ENCODE measurements at places on chromosomes 11 and 22.

GRCh38 chr22:29253561-29254285 lies 14.1 kb downstream of the RHBDD3 start:
- no peak for DNase-seq

DNA sequence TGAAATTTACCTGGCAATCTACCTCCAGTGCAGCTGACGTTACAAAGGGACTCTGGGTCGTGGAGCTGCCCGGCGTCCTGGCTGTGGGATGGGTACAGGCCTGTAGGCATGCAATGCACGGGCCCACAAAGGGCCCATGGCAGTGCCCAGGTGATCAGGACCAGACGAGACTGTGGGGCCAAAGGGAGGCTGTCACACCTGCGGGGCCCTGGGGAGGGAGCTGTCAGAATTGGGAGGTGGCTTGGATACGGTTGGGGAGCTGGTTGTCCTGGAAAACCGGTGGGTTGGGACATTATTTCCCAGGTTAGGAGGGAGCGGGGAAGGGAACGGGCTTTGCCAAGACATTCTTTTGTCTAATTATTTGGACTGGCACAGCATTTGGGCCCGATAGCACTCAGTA lies 958.5 kb downstream of the BRD1 start:
- DNase-seq = no peak

DNA sequence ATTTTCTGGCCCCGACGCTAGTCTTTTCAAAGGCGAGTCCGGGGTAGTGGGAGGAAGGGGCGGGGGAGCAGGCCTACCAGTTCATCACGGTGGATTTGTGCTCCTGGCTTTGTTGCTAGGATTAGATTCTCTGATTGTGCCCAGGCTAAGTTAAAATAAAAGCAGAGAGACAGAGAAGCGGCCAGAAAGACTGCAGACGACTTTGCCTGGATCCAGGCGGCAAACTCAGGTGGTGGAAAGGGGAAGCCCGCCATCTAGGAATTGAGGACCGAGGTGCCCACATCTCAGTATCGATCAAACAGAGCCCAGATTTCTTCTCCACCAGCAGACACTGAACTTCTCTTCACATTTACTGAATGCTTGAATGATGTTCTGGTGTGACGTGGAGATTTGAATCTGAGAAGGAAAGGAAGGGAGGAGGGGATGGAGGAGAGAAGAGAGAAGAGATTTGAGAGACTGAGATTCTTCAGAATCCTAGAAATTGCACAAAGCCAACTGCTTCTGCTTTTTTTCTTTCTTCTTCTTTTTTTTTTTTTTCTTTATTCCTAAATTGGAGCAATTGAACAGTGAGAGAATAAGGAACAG lies 2.7 kb downstream of the FAT3 start:
- DNase-seq = peak; percentile 26

DNA sequence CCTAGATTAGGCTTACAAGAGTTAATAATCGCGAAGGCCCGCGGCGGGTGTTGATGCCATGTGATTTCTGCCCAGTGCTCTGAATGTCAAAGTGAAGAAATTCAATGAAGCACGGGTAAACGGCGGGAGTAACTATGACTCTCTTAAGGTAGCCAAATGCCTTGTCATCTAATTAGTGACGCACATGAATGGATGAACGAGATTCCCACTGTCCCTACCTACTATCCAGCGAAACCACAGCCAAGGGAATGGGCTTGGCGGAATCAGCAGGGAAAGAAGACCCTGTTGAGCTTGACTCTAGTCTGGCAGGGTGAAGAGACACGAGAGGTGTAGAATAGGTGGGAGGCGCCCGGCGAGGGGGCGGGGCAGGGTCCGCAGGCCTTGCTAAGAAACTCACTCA lies 65.5 kb downstream of the AAMDC start:
- peak; percentile 34 for DNase-seq

GRCh38 chr11:6654281-6655019 lies 1.2 kb downstream of the DCHS1 start:
- DNase-seq = no peak

DNA sequence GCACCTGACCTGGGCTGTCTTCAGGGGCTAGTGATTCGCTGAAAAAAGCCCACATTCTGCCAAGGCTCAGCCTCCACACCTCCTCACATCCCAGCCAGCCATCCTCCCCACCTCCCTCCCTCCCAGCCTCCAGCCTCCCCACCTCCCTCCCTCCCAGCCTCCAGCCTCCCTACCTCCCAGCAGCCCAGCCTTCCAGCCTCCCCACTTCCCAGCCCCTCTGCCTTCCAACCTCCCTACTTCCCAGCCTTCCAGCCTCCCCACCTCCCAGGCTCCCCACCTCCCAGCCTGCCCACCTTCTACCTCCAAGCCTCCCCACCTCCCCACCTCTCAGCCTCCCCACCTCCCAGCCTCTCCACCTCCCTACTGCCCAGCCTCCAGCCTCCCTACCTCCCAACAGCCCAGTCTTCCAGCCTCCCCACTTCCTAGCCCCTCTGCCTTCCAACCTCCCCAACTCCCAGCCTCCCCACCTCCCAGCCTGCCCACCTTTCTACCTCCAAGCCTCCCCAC lies 33.7 kb upstream of the TH start:
- no peak for DNase-seq

DNA sequence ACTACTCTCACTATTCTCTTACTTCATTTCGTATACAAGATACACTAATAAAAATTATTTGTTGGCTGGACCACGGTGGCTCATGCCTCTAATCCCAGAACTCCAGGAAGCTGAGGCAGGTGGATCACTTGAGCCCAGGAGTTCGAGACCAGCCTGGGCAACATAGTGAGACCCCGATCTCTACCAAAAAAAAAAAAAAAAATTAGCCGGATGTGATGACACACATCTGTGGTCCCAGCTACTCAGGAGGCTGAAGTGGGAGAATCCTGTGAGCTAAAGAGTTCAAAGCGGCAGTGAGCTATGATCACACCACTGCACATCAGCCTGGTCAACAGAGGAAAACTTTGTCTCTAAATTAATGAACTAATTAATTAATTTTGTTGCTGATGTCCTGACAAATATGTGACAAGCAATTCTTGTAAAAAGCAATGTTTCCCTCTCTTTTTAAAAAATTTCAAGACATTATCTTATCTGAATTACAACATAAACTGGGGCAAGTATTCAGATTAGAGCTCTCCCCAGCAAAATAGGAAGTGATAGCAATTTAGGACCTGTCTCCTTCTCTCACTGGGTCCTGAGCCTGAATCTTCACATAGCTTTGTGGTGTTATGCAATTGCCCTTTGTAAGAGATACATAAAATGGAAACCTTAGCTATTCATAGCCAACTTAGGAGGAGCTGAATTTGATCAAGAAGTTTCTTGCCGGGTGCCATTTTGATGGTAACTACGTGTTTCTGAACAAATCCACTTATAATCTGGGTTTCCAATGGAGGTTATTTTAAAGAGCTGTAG lies 17.6 kb upstream of the TMA7B start:
- DNase-seq = no peak

- no peak for DNase-seq
These were observed 181.9 kb downstream of the FAT3 start for GRCh38 chr11:92406472-92406871.

GRCh38 chr11:26929806-26930517 lies 64.0 kb upstream of the FIBIN start:
- no peak for DNase-seq

DNA sequence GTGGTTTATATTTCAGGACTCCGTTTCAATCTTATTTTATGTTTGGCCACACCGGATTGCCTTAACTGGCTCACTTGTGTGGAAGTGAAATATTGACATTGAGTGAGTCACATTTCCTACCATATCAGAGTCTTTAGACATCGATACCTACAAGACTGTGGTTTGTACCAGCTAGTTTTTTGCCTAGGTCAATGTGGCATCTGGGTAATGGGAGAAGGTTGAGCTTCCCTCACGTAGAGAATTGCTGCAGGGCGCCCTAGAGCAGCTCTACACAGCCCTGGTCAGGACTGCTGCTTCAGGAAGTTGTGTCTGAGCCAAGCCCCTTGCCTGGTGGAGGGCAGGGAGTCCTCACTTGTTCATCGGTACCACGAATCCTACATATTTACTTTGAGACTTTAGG lies 1.6 kb downstream of the GRAMD1B start:
- DNase-seq = no peak

GRCh38 chr11:45390407-45390806 lies 104.3 kb upstream of the SYT13 start:
- no peak for DNase-seq

GRCh38 chr11:128282053-128282452 lies 305.3 kb downstream of the ETS1 start:
- DNase-seq = no peak

GRCh38 chr11:67024410-67024809 lies 1.5 kb downstream of the SYT12 start:
- no peak for DNase-seq

GRCh38 chr11:105856954-105857353 lies 165.1 kb downstream of the MSANTD4 start:
- DNase-seq = no peak

DNA sequence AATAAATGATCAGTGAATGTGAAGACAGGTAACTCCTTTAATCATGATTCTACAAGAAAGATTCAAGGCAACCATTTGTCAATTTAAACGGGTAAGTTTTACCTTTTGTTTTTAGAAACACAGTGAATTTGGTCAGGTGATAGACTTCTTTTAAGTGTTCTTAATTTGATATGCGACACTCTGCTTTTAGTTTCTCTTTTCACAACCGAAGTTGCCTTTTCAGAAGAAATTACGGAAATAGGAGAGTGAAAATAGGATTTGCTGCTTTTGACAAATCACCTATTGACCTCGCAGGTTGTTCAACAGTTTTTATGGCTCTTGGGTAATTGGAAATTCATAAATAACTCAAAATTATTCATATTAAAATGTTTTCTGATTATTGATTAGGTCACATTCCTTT lies 142.1 kb downstream of the CNTN5 start:
- no peak for DNase-seq

- DNase-seq = no peak
These were observed 32.7 kb upstream of the CCDC34 start for GRCh38 chr11:27395556-27396258.

DNA sequence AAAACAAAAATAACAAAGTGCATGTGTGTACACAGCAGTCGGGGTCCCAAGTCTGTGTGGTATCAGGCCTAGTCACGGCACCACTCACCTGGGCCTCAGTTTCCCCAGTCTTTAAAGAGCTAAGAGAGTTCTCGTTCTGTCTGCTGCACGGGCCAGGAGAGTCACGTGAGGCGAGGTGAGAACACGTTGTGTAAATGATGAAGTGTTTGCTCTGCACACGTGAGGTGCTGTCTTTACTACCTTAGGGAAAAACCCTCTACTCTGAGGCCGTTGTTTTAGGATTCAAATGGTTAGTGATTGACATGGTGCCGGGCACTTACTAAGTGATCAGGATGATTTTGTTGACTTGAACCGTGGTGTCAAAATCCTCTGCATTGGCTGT lies 86.5 kb upstream of the PPARA start:
- DNase-seq = no peak

DNA sequence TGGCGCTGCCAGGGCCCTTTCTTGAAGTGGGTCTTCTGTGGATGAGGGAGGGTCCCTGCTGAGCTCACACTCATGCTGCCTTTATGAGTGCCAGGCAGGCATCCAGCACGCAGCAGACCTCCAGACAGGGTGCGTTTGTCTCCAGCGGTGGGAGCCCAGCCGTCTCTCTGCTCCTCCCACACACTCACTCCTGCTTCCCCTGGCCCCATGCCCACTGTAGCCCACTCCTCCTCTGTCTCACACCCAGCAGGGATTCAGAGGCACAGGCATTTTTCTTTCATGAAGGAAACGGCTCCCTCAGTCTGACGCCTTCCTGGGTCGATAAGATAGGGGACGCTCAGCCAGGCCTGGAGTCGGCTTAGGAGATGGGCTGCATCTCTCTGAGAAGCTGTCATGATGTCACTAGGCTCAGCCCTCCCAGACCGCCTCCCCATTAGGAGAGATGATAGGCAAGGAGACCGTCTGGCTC lies 183.9 kb upstream of the NCAM1 start:
- no peak for DNase-seq

GRCh38 chr22:48855013-48855412 lies 972.7 kb downstream of the BRD1 start:
- no peak for DNase-seq

DNA sequence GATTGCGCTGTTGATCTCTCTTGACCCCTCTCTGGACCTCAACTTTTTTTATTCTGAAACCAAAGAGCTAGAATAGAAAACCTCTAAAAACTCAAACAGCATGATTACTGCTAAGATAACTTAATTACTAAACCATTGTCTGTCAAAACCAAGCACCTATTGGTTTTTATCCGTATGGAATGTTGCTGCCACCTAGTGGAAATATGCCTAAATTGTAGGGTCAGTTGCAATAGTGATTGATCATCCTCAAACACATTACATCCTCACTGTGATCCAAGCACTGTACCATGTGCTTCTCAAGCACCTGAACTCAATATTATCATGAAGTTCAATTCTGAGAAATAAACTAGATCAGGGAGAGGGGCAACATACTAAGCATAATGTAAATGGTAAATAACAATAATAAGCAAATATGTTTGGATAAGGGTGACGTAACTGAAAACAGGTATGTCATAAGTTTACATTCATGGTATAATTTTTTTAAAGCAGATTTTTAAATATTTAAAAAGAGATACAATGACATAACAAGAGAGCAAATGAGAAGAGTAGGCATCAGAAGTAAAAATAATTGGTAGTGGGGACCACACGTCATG lies 3.8 kb upstream of the OR5A2 start:
- DNase-seq = peak; percentile 60

DNA sequence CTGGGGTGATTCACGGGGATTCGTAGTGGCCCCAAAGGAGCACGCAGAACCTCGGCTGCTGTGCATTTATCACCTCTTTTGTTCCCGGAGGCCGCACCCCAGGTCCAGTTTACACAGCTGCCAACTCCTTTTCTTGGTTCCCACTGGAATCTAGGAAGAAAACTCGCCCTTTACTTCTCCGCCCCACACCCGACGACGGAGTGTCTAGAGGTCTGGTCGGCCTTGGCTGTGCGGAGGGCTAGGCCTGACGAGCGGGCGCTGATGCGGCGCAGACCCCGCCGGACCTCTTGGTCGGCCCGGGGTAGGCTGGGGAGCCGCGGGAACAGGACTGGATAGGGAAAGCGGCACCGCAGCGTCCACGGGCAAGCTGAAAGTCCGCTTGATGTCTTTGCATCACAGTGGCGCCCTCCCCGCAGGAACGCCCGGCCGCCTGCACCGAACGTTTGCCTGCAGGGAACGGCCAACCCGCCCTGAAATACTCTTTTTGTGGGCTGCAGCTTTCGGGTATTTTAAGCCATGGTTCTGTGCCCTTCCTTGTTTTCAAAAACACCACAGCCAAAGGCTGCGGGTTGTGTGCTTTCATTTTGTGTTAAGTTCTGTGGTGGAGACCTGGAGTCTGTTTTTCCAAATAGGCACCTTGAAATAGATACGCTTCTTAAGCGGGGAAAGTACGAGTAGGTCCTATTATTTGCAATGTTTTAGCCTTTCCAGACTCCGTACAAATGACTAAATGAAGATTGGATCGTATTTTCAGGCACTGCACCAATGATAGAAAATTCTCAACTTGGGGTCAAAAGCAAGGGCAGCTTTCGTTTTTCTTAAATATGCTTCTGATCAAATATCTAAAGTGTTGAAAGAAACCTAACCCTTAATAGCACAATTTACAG lies 829 bp upstream of the ZBED5 start:
- peak; percentile 56 for DNase-seq
